ENCODE measurements at places on chromosomes 1 and 21.

GRCh38 chr1:8422510-8423268 lies 104.8 kb downstream of the SLC45A1 start:
- DNase-seq: no peak

- no peak for DNase-seq
These were observed 338.6 kb downstream of the PAPPA2 start for GRCh38 chr1:176801514-176802020.

DNA sequence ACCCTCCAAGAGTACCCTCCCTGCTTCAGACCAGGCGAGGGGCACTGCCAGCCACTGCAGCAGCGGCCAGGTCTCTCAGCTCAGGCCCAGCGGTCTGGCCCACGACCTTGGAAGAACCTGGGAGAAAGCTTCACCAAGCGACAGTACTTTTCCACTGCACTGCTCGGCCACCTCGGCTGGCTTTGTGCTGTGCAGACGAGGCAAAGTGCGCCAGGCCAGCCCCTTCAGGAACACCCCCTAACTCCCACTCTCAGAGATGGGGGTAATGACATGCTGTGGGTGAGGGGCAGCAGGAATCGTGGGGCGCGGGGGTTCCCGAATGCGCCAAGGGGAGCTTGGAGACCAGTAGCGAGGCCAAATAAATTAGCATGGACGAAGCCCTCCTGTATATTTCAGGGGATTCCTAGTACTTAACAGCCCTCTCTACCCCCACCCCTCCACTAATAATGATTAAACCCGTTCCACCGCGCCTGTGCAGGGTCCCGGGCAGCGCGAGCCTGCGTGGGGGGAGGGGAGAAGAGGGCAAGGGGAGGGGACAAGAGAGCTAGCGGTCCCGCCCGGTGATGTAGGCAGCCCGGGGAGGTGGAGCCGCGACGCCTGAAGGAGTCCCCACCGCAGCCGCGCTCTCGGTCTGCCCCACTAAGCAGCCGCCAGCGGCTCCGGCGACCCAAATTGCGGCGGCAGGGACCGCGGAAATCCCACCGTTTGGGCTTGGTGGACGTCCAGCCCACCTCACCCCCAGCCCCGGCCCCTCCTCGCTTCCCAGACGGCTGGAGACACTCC lies at the start of gene FAM43B:
TSS of gene FAM43B (plus strand) at position 629 of the 783 bp plus-strand sequence. CDS start 401 bp downstream, outside the sequence.
- no peak for DNase-seq

GRCh38 chr1:98906809-98907208 lies 97.9 kb downstream of the PLPPR5 start:
- DNase-seq: no peak

DNA sequence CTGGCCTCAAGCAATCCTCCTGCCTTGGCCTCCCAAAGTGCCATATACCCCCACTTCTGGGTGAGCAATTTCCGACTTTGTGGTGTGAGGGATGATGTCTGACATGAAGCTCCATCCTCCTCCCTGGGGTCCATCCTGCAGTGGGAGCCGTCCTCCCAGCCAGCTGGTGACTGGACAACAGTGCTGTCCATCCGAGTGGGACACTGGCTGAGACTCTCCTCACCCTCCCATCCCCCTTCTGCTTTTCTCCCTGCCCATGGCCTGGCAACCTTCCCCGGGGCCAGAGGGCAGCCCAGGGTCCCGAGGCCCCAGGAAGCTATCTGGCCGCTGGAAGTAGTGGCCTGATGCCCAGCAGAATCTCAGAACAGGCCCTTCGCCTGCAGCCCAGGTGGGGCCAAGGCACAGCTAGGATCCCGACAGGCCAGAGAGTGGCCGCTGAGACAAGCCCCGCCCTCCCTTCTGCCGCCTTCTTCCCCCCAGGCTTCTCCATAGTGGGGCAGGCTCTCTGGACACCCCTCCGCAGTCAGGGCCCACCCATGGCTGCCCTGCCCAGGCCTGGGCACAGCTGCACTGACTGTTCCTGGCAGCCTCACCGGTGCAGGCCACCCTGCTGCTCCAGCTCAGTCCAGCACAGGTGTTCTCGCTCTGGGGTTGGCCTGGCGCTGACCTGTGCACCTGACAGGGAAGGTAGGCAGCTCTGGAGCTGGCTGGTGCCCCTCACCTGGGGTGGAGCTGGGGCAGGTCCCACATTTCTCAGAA lies 8.4 kb upstream of the FAAP20 start:
- DNase-seq: no peak

GRCh38 chr1:239545466-239545865 lies 159.1 kb downstream of the CHRM3 start:
- peak; percentile 64 for DNase-seq

DNA sequence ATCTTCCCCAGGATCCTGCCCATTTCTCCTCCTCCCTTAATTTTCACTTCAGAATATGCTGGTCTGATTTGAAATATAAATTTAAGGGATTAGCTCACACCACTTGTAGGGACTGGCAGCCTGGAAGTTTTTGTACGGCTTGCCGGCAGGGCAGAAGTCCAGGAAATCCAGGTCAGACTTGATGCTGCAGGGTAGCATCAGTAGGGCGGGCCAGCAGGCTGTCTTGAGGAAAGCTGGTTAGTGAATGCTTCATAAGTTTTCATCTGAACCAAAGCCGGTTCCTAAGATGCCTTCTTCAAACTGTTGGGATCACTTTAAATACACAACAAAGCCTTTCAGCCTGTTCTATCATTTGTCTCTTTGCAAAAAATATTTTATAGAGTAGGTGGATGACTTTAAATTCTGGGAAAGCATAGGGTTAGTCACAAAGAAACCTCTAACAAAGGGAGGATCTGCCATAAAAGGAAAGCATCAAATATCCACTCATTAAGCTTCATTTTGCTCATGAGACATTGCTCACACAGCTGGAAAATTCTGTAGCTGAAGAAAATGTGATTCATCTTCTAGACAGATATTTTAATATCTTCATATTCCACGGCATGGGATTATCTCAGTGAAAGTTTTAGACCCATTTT lies 90.7 kb upstream of the GFI1 start:
- DNase-seq: no peak

- DNase-seq: no peak
These were observed 40.4 kb downstream of the TRIM11 start for GRCh38 chr1:228366062-228366865.

DNA sequence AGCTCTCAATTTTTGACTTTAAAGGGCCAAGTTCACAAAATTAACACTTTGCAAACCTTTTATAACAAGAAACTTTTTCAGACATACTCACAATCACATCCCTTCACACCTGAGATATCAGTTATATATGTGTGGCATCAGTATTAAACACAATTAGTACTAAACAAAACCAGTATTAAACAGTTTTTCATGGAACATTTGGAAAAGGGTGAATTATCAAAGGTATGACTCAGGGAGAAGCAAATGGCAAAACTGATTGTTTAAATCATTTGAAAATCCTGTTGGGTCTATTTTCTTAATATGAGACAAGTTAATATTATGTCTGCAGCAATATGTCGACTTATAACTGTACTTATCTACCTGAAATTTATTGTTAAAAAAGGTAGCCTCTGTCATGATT lies 587.3 kb downstream of the NEGR1 start:
- no peak for DNase-seq

GRCh38 chr1:53391296-53391695 lies 63.4 kb upstream of the LRP8 start:
- no peak for DNase-seq

Data from HS-5 (cell line).